ENCODE measurements at places on chromosomes 3 and 15.

DNA sequence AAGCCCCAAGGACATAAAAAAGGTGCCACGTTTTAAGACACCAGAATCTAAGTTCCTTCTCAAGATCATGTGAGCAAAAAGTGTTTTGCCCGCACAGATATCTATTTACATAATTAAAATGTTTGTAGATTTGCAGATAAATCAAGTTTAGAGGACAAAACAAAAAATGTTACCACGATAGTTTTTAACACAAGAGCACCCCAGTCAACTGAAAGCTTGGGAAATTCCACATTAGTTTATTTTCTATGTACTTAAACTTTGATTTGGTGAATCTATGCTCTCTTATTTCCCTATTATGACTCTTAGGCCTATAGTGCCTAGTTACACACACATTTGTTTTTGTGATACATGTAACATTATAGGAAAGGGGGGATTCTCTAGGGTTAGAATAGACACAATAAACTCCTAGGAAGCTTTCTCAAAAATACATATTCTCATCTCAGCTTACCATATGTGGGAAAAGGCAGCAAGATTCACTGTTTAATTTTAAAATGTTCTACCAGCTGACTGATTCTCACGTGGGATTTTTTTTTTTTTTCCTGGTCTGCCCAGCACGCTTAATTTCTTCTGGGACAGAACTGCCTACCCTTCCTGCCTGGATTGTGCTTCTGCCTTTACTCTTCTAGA is 8.4 kb upstream of the LEKR1 start:
- peak overlapping the region; percentile 91 for H3K27ac ChIP-seq
- peak overlapping the region; percentile 65 for H3K4me3 ChIP-seq
- peaks cover 16% of the 10 kb centered on the region for H3K4me1 ChIP-seq

- peak overlapping the region; percentile 88 for H3K27ac ChIP-seq
- H3K4me1 ChIP-seq, result no peaks in the 10 kb centered on the region
- H3K27me3 ChIP-seq, result no peaks in the 10 kb centered on the region
- no peak for DNase-seq
- H3K4me3 ChIP-seq, result no peak overlapping the region
These were observed 178.8 kb upstream of the MME start for GRCh38 chr3:154901278-154901677.

- no peaks in the 10 kb centered on the region for H3K36me3 ChIP-seq
- H3K27me3 ChIP-seq, result no peaks in the 10 kb centered on the region
- no peak overlapping the region for H3K27ac ChIP-seq
- no peak overlapping the region for H3K4me3 ChIP-seq
These were observed 39.0 kb downstream of the CD200R1L start for GRCh38 chr3:112807685-112808084.

- no peaks in the 10 kb centered on the region for H3K27me3 ChIP-seq
- no peaks in the 10 kb centered on the region for H3K36me3 ChIP-seq
- DNase-seq, result peak; percentile 42
- H3K4me1 ChIP-seq, result peaks cover 8% of the 10 kb centered on the region
These were observed 72.1 kb upstream of the ROPN1 start for GRCh38 chr3:124064050-124064449.

- no peak overlapping the region for H3K4me3 ChIP-seq
- no peak for DNase-seq
- H3K27ac ChIP-seq, result no peak overlapping the region
- no peaks in the 10 kb centered on the region for H3K27me3 ChIP-seq
- no peaks in the 10 kb centered on the region for H3K36me3 ChIP-seq
These were observed 49.8 kb downstream of the EXOG start for GRCh38 chr3:38545983-38546382.

GRCh38 chr3:184249412-184250166 is at the start of gene EEF1AKMT4:
TSS of gene EEF1AKMT4 (plus strand) at chr3:184249672. CDS start at chr3:184249695, 23 bp downstream.
- peaks cover 3% of the 10 kb centered on the region for H3K4me1 ChIP-seq
- peak; percentile 94 for DNase-seq
- H3K36me3 ChIP-seq, result peaks cover 4% of the 10 kb centered on the region
- peak within 1 kb of the TSS; percentile 94 for H3K4me3 ChIP-seq
